ENCODE measurements at places on chromosomes 2 and 18.
A peak's percentile ranks its signal among the peaks of the same experiment; 100 is the strongest.

- no peak for DNase-seq
Observed at GRCh38 chr18:79926306-79926705, 25.1 kb downstream of the SLC66A2 start.

GRCh38 chr2:101473591-101473910 lies 1.4 kb downstream of the RFX8 start:
- DNase-seq: no peak

DNA sequence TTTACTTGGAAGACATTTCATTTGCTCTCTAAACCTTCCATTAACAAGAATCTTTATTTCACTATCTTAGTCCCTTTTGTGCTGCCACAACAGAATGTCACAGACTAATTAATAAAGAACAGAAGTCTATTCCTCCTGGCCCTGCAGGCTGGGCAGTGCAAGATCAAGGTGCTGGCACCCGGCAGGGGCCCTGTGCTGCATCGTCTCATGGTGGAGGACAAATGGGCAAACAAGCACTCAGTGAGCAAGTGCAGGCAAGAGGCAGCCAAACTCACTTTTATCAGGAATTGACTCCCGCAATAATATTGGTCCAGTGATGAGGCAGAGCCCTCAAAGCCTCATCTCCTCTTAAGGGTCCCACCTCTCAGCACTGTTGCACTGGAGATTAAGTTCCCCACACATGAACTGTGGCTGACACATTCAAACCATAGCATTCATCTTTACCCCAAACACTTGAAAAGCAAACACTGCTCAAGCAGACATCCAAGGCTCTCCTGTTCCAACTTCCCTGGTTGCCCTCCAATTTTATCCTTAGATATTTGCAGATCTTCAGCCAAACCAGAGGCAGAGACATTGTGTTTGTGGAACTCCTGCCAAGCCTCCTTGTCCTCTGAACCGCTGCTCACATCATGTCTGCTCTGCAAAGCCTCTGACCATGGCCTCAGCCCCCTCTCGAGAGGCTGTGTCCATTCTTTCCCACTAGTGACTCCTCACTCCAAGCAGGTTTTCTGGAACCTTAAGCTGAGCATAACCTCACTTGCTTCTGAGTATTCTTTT lies 404.4 kb upstream of the SOX11 start:
- no peak for DNase-seq

DNA sequence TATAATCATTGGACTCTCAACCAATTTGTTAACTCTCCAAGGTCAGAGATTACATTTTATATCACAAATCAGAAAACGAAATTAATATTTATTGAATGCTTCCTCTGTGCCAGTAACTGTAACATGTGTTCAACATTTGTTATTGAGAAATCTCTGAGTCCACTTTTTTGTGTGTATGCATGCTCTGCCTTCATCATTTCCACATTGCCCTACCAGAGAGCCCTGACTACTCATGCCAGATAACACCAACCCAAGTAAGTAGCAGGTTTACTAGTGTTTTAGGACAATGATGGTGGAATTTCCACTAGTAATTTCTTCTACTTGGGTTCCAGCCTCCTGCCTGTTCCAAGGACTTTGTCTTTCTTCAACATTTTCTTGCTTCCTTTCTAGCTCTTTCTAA lies 14.2 kb upstream of the FAP start:
- DNase-seq: no peak

- no peak for DNase-seq
Observed at GRCh38 chr2:201220102-201220570, 37.2 kb downstream of the CASP10 start.

- DNase-seq: peak; percentile 89
Observed at GRCh38 chr2:102258386-102259074, 52.8 kb upstream of the IL1RL1 start.

- no peak for DNase-seq
Observed at GRCh38 chr2:3114406-3115185, 263.0 kb downstream of the EIPR1 start.

DNA sequence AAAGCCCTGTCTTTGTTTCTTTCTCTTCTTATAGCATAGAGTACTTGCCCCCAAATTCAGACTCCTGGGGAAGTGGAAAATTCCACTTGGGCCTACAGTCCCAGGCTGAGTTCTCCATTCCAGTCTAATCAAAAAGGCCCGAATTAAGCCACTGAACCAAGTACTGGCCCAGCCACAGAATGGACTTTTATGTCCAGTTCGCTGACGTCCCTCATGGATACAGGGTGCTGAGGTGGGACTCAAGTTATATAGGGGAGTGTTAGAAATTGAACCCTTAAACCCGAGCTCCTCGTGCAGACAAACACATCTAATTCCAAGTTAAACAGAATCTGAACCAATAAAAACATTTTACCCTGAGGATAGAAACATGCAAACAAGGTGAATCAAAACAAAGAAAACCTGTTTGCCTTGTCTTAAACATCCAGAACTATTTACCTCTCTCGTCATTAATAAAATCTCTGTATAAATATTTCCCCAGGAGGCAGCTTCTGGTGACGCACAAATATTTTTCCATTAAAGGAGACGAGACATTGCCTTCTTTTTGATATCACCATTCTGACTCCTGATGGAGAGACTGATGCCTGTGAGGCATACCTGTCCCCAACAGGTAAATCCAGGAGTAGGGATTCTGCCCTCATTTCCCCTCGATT lies 136.8 kb upstream of the ARL4C start:
- no peak for DNase-seq

GRCh38 chr18:56831988-56832387 lies 180.8 kb downstream of the WDR7 start:
- no peak for DNase-seq

DNA sequence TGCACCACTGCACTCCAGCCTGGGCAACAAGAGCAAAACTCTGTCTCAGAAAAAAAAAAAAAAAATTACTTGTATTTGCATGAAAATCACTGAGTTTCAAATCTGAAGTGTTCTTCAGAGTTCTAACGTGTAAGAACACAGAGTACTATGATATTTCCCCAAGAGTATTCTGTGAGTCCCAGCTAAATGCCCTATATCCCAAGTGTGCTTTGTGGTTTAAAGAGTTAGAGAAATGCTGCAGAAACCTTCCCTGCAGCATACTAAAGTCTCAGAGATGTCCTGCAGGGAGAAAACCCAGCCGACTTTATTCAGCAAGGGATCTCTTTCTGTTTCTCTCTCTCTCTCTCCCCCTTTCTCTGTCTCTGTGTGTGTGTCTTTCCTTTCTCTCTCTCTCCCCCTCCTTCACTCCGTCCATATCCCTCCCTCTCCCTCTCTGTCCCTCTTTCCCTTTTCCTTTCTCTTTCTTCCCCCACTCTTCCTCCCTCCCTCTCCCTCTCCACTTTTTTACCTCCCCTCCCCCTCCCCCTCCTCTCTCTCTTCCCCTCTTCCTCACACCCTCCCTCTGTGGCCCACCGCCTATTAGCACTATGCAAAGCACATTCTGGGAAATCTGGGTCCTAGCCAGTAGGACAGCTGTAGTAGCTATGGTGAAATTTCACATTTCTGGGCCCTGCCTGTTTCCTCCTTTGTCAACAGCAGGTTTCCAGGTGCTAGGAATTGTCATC lies 54.2 kb downstream of the ACTR2 start:
- DNase-seq: no peak

- DNase-seq: no peak
Observed at GRCh38 chr2:3299130-3299529, 78.5 kb downstream of the EIPR1 start.

DNA sequence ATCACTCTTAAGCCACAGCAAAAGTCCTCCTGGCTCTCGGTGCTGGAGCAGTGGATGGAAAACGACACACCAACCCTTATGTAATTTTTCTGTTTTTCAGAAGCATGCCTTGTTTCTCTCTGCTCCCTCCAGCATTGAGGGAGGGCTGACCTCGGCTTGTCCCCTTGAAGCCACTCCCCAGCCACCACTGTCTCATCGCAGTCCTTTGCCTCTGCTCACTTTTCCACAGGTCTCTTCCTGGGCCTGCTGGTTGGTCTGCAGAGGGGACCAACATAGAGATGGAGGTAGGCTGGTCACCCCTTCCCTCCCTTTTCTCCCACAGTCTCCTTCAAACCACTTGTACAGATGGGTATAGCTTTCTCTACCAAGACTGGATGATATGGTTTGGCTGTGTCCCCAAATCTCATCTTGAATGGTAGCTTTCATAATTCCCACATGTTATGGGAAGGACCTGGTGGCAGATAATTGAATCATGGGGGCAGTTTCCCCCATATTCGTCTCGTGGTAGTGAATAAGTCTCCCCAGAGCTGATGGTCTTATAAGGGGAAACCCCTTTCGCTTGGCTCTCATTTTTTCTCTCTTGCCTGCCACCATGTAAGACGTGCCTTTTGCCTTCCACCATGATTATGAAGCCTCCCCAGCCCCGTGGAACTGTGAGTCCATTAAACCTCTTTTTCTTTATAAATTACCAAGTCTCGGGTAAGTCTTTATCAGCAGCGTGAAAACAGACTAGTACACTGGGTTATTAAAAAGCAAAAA lies 14.3 kb upstream of the RIOK3 start:
- no peak for DNase-seq

DNA sequence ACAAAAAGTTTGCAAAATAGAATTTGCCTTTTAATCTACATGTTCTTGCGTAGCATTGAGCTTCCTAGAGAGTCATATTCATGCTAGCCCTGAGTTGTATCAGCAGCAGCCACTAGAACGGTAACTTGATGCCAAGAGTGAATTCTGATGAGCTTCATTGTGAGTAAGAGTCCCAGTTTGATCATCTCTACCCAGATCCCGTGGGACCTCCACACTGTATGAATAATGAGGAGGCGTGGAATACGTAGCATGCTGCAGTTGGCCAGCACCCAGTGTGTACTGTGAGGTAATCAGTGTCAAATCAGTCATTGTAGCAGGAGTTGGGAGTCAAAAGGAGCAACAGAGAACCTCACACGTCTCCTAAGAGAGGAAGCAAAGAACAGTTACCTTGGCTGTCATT lies 197.9 kb downstream of the NEDD4L start:
- DNase-seq: peak; percentile 90

GRCh38 chr2:154637456-154637855 lies 61.0 kb upstream of the KCNJ3 start:
- no peak for DNase-seq

DNA sequence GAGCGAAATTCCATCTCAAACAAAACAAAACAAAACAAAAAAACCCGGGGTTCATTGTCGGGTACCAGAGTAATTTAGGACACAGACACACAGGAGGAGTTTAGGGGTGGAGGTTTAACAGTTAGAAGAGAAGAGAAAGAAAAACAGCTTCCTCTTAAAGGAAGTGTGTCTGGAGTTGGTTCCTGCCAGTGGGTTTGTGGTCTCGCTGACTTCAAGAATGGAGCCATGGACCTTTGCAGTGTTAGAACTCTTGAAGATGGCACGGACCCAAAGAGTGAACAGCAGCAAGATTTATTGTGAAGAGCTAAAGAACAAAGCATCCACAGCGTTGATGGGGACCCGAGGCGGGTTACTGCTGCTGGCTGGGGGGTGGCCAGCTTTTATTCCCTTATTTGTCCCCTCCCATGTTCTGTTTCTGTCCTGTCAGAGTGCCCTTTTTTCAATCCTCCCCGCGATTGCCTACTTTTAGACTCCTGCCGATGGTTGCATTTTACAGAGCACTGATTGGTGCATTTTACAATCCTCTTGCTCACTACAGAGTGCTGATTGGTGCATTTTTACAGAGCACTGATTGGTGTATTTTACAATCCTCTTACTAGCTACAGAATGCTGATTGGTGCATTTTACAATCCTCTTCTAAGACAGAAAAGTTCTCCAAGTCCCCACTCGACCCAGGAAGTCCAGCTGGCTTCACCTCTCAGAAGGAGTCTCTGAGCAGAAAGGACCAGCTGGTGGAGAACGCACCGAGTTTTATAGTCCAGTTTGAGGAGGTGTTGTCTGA lies 28.7 kb upstream of the ATP8B1 start:
- DNase-seq: no peak

DNA sequence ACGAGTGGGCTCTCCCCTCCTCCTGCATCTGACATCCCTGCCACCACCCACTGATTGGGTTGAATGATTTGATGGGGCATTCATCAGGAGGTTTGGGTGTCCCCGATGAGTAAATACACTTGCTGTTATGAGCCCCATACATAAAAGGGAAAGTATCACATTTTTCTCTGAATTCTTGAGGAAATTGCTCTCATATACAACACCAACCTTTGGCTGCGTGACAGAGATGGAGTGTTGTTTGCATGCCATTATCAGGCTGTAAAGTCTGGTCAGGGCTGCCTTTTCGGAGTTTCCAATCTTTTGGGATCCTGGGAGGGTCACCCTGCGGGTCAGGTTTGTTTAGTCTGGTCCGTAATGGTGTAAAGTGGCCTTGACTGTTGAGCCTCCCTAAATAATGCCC lies 227.9 kb upstream of the SPRED2 start:
- DNase-seq: no peak

DNA sequence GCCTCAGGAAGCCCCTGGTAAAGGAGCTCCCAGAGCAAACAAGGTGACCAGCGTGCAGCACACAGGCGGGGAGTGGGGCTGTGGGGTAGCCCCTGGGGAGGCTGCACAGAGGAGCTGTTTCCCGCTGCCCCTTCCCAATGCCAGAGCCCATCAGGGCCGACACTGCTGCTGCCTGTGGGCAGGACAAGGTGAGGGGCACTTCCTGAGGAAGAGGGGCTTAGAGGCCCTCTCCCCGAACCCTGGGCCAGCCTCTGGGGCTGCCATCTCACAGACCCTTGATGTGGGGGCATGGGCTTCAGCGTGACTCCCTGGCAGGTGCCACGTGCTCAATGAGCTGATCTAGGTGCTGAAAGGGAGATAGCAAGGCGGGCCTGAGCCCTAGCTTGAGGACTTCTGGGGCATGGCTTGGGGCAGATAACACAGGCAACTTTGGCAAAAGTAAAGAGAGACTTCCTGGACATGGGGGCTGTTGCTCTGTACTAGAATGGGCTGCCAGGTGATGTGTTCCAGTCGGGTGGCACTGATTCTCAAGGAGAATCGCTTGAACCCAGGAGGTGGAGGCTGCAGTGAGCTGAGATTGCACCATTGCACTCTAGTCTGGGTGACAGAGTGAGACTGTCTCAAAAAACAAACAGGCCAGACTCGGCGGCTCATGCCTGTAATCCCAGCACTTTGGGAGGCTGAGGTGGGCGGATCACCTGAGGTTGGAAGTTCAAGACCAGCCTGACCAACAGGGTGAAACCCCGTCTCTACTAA lies 9.9 kb upstream of the KLF11 start:
- no peak for DNase-seq

DNA sequence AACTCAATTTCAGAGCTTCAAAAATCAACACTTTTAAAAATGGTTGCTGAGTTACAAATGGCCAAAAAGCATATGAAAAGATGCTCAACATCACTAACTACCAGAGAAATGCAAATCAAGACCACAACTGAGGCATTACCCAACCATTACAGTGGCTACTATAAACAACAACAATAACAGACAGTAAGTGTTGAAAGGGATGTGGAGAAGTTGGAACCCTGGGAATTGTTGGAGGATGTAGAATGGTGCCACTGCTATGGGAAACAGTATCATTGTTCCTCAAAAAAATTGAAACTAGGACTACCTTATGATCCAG lies 173.3 kb upstream of the SPRED2 start:
- DNase-seq: no peak

GRCh38 chr18:38038242-38038641 lies 472.6 kb upstream of the CELF4 start:
- no peak for DNase-seq

DNA sequence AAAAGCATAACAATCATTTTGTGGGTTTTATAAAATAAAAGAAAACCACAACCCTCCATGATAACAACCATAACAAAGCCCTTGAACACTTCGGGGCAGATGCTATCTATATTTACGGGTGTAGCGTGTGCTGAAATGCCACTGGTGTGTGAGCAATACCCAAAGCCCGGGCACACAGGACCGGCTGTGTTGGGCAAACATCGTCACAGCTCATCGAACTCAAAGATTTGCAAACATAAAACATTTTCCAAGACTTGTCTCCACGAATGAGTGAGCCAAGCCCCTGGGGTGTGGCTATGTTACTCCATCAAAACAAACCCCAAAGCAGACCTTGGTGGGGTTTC lies 290.2 kb downstream of the LPIN1 start:
- DNase-seq: no peak
